Activated CD8-positive, alpha-beta memory T cell treated with anti-CD3 and anti-CD28 coated beads for 48 hours (primary cell): ENCODE measurements at places on chromosomes 6 and 20.
A peak's percentile ranks its signal among the peaks of the same experiment; 100 is the strongest.

DNA sequence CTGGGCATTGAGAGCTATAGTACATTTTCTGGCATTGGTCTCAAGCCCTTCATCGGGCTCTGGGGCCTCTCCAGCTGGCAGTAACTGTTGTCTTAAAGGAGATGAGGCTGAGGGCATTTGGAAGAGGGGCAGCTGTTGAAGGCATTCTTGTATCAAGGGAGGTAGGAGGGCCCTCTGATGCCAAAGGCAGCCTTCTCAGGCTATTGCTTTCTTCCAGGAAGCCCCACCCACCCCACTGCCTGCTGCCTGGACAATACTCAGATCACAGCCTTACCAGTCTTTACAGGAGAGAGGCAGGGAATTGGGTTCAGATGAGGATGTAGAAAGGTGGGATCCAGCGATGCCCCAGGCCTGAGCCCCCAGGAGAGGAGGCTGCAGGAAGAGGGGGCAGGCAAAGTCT lies 46.0 kb downstream of the CPXM1 start:
- DNase-seq, result no peak

DNA sequence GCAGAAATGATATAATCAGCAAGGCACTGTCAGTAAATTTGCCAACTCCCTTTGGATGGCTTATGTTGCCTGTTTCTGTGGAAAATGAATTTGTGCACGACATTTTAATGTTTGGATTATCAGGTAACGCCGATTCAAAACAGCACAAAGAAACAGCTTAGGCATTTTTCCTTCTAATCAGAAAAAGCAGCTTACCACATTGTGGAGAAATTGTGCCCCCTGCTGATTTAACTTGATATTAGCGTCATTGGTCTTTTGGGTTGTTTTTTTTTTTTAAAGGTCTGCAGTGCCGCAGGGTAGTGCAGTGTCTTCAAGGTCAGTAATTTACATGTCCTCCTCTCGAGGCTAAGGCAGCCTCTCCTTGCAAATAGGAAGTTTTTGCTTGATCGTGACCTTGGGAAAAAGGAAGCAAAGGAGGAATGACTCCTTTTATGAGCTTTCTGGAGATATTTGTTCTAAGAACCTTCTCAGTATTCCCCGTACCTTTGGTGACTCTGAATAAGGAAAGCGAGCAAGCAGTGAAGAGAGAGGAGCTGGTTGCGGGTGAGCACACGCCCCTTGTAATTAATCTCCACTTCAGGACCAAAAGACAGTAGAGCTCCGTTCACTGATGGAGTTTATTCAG lies 79.1 kb downstream of the ELOVL4 start:
- no peak for DNase-seq

DNA sequence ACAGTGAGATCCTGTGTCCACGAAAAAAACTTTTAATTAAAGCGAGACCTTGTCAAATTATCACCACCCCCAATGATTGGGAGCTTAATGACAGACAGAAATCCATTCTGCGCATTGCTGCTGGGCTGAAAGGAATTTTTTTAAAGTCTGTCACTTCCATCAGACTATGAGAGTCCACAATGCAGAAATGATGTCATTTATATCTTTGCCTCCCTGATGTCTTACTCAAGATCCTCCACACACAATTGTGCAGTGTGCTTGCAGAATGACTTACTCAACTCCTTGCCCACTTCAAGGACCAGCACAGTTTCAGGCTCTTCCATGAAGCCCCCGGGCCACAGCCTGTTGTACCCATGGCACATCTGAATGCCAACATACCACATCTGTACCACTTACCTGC lies 41.0 kb downstream of the GPLD1 start:
- no peak for DNase-seq

DNA sequence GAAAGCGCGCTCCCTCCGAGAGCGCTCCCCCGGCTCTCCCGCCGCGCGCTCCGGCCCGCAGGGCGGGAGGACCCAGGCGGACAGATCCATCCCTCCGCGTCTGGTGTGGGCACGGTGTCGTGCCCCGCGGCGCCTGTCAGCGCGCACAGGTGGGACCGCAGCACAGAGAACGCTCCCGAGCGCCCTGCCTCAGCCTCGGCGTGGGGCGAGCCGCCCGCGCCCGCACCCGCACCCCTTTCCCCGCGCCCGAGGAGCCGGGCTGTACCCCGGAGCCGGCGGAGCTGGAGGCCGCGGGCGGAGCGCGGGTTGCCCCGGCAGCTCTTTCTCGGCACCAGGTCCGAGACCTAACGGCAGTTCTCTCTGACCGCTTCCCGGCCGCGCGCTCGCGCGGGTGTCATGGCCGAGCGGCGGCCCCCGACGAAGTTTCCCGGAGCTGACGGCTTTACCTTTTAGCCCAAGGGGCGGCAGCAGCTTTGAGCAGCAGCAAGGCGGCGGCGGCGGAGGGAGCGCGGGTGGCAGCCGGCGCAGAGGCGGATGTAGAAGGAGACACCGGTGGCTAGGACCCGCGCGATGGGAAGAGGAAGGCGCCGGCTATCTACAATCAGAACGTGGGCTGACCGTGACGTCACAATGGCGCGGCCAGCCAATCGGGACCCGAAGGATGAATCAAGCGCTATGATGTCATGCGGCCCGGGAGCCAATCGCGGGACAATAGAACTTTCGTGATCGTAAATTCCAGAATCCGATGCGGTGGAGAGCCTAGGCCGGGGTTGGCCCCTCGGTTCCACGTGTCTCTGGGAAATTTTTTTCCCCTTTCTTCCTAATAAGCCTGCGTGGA lies at the start of gene ELOVL5:
ELOVL5 (minus strand) TSS at position 580 of the 838 bp plus-strand sequence. CDS start 53,251 bp downstream, outside the sequence.
- DNase-seq, result peak; percentile 86

GRCh38 chr6:29651413-29652197 lies 5.3 kb upstream of the MOG start:
- no peak for DNase-seq
